ENCODE measurements at places on chromosomes 4 and X.

GRCh38 chr4:169658975-169659715 lies 38.8 kb downstream of the CLCN3 start:
- DNase-seq = no peak

GRCh38 chr4:18931643-18932377 lies 910.3 kb upstream of the LCORL start:
- no peak for DNase-seq

GRCh38 chrX:121036137-121036536 lies 11.3 kb upstream of the GLUD2 start:
- DNase-seq = no peak

DNA sequence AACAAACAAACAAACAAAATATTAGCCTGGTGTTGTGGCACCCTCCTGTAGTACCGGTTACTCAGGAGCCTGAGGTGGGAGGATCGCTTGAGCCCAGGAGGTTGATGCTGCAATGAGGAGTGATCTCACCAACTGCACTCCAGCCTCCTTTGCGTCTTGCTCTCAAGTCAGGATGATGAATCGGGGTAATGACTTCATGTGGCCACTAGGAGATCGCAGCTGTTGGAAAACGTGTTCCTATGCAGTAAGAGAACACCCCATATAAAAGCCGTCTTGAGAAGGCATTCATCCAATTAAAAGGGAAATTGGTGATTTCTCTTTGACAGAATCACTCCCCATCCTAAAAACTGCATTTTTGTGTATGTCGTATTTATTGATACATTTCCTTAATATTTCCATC lies 6.9 kb downstream of the CCNB3 start:
- DNase-seq = peak; percentile 15

- DNase-seq = no peak
Measured at GRCh38 chr4:26281881-26282280, 38.9 kb upstream of the RBPJ start.

DNA sequence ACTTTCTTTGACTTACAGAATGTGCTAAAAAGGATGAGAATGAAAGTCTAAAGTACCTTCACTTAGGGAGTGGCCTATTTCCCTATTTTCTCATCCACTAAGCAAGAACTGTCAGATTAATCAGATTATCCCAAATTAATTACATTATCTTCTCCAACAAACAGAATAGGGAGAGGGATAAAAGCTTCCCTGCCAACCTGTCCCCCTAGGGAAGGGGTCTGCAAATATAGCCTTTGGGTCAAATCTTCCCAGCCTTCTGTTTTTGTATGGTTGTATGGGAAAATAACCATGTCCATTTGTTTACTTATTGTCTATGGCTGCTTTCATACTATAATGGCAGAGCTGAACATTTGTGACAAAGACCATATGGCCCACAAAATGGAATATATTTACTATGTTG lies 57.1 kb upstream of the USP38 start:
- peak; percentile 61 for DNase-seq

DNA sequence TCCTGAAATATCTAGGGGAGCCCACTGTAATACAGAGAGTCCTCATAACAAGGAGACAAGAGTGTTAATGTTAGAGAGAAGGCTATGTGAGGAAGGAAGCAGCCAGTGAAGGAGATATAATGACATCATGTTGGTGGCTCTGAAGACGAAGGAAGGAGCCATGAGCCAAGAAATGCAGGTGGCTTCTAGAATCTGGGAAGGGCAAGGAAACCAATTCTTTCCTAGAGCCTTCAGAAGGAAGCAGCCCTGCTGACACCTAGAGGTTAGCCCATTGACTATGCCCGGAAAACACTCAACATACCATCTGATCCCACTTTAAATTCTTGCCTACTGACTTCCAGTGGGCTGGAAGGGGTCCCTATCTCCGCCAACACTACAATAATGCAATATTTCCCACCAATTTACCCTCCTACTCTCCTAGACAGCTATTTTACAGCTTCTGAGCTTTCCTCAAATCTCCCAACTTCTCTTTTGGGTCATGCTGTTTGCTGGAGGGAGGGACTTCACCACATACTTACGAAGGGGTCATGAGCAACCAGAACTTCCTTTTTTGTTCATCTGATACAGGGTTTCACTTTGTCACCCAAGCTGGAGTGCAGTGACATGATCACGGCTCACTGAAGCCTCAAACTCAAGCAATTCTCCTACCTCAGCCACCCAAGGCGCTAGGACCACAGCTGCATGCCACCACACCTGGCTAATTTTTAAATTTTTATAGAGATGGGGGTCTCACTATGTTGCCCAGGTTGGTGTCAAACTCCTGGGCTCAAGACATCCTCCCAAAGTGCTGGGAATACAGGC lies 25.2 kb upstream of the G3BP2 start:
- no peak for DNase-seq

GRCh38 chrX:24838629-24839028 lies 144.9 kb downstream of the POLA1 start:
- DNase-seq = no peak

- no peak for DNase-seq
Measured at GRCh38 chrX:115226929-115227328, 7.0 kb downstream of the LRCH2 start.

DNA sequence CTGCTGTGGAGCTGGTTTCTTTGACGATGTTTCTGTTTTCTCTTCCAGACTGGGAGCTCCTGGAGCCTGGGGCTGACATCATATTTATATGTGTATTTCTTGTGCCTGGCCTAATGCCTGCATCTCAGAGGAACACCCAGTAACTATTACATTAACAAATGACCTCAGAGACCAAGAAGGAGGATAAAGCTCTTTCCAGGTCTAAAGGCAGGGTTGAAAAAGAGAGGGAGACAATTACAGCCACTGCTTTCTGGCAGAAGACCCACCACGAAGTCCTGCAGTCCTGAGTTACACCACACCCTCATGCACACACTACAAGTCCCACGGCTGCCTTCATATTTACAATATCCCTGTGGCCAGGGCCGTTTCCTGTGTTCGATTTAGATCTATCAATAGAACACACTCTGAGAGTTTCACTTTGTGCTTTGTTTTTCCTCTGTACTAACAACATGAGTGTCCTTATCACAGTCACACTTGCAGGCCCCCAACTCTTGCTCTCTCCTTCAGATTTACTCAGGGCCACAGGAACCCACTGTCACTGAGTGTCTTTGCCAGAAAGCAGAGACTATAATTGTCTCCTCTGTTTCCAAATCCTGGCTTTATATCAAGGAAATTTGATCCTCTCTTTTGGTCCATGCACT lies 535.5 kb downstream of the MID1IP1 start:
- DNase-seq = no peak

DNA sequence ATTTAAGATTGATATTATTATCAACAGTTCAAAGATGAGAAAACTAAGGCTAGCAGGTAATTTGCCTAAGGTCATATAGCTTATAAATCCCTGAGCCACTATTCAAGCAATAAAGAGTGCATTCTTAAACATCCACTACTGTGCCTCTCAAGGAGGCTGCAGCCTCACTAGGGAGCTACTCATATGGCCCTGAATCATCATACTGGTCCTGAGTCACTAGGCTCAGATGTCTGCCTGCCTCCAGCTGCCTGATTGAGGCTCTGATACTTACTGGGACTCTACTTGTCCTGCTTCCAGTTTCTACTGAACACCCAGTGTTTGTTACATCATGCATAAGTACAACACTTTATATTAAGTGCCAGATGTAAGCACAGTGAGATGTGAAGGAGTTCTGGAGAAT lies 110.7 kb downstream of the AASDH start:
- no peak for DNase-seq

DNA sequence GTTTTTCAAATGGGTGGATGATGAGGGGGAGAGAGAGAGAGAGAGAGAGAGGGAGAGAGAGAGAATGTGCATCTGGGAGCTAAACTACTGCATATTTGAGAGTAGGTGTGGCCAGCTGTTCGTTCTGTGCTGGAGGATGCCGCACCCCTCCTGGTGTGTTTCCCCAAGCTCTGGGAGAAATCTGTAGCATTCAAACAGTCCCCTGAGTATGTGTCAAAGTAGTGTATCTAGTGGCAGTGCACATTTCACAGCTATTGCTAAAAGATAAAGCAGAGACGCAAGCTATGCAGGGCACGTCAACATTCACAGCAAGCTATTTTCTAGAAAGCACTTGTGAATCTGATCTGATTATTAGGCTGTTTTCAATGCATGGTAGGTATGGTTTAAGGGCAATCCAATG lies 83.5 kb upstream of the LIMCH1 start:
- no peak for DNase-seq

DNA sequence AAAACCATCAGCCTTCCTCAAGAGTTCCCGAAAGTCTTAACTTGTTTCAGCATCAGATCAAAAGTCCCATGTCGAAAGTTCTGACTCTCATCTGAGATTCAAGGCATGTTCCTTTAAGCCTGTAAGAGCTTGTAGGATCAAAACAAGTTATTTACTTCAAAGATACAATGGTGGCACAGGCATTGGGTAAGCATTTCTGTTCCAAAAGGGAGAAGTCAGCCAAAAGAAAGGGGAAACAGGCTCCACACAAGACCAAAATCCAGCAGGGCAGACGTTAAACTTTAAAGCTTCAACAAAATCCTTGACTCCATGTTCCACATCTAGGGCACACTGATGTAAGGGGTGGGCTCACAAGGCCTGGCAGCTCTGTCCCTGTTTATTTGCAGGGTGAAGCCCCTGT lies 91.7 kb downstream of the FHDC1 start:
- DNase-seq = no peak

GRCh38 chrX:153549807-153550206 lies 32.4 kb downstream of the ATP2B3 start:
- DNase-seq = no peak

DNA sequence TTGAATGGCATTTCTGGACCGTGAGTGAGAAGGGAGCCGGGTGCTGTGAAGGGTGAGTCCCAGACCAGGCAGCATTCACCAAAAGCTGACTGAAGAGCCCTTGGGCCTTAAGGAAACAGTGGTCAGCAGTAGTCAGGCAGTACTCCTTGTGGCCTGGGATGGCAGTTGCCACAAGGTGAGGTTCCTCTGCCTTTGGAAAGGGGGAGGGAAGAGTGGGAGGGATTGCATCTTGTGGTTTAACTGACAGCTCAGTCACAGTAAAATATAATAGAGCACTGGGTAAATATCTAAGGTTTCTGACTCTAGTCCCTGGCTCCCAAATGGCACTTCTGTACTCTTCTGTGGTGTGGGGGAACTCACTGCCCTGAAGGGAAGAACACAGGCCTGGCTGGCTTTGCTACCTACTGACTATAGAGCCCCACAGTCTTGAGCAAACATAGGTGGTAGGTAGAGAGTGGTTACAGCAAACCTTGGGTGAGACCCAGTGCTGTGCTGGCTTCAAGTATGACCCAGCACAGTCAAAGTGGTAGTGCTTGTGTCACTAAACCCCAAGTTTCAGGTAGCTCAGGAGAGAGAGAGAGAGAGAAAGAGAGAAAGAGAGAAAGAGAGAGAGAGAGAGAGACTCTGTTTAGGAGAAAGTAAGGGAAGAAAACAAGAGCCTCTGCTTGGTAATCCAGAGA lies 154.2 kb downstream of the TEX11 start:
- no peak for DNase-seq

DNA sequence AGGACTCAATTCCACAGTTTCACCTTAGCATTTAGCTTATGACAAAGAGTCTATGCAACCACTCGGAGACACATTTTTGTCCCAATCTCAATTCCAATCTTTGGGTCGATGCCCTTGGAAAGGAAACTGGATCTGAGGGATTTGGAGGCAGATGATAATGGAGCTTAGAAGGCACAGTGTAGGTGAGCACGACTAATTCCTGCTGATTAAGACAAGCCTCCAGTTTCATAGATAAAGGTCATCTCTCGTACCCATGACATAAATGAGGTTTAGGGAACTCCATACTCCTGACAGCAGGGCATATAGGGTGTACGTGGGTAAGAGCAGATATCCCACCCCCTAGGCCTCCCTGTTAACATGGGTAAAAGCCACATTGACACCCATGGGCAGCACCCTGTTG lies 24.4 kb upstream of the ZNF718 start:
- DNase-seq = no peak

- DNase-seq = no peak
Measured at GRCh38 chr4:915041-915474, 17.1 kb downstream of the GAK start.

GRCh38 chrX:114611018-114611619 lies 27.2 kb downstream of the HTR2C start:
- peak; percentile 15 for DNase-seq

GRCh38 chrX:43880425-43880824 lies 1.8 kb downstream of the MAOB start:
- no peak for DNase-seq

- DNase-seq = no peak
Measured at GRCh38 chrX:108022491-108023089, 22.3 kb upstream of the VSIG1 start.

Measured in D341Med (cell line).